ENCODE measurements at places on chromosomes 6 and 20.

DNA sequence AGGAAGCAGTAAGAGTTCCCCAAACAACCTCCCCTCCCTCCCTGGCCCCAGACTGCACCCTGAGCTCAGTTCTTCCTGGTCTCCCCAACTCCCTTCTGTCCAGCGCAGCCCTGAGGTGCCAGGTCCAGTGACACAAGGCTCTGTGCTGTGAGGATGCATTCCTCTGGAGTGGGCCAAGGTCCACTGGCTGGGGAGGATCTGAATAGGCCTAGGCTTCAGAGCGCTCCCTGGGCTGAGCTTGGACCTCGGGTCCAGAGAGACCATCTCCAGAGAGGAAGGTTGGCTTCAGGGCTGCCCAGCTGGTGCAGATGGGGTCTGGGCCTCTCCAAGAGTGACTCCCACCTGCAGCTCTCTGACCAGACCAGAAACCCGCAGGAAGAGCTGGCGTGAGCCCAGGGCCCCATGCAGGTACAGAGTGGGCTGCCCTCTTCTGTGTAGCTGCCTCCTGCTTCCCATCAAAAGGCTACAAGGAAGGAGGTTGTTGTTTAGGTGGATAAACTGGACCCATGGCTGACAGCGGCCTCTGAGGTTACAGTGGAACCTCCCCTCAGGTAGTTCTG is 52.3 kb upstream of the MLN start:
- DNase-seq = no peak

DNA sequence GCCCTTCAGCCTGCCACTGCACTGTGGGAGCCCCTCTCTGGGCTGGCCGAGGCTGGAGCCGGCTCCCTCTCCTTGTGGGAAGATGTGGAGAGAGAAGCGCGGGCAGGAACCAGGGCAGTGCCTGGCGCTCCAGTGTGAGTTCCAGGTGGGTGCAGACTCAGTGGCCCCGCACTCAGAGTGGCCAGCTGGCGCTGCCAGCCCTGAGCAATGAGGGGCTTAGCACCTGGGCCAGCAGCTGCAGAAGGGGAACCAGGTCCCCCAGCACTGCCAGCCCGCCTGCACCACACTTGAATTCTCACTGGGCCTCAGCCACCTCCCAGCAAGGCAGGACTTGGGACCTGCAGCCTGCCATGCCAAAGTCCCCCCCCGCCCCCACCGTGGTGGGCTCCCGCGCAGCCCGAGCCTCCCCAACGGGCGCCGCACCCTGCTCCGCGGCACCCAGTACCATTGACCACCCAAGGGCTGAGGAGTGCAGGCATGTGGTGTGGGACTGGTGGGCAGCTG is 205.9 kb downstream of the CLVS2 start:
- DNase-seq = no peak

- DNase-seq = no peak
Measured at GRCh38 chr6:37038292-37039198, 33.1 kb downstream of the FGD2 start.

DNA sequence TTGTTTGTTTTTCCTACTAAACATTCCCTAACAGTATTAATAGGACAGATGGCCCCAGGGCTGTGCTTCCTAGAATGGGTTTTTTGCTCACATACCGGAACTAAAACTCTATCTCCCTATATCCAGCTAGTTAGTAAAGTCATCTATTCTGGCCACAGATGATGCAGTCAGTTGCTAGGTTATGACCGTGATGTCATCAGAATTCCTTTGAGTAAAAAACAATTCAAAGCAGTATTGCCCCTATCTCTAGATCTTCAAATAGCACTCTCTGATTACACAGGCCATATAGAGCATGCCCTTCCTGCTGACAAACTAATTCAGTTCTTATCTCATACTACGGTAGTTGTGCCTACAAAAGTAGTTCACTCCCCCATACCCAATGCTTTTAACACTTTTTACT is 17.9 kb upstream of the ZNF451 start:
- DNase-seq = no peak

- no peak for DNase-seq
Measured at GRCh38 chr6:152351110-152351509, 286.1 kb downstream of the SYNE1 start.

DNA sequence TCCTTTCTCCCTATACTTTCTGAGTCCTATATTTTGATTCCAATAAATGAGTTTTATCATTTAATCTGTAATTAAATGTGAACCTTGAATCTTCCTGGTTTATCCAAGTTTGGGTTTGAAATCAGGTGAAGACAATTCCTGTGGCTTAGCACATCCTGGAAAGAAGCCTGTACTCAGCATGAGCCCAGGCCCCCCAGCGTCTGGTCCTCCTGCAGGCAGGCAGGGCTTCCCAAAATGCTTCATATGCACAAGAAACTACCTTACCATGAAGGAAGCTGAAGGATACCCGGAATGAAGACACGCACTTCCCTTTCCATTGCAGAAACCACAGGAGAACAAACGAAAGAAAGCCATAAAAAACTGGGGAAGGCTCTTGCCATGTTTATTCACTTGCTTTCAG is 157.4 kb upstream of the PDE10A start:
- no peak for DNase-seq

DNA sequence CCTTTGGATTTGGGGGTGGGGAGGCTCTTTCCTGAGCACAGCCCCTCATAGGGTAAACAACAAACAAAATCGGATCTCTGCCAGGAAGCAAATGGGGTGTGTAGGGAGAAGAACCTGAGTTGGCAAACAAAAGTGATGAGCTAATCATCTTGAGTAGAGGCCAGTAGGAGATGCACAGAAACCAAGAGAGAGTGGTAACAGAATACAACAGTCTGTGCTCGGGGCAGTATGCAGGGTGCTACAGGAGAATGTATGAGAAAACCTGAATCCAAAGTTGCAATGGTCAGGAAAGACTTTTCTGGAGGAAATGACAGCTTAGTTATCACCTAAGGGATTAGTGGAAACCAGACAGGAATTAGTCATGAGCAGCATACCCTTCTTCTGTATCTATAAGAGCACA is 177.8 kb downstream of the CDKAL1 start:
- DNase-seq = no peak

DNA sequence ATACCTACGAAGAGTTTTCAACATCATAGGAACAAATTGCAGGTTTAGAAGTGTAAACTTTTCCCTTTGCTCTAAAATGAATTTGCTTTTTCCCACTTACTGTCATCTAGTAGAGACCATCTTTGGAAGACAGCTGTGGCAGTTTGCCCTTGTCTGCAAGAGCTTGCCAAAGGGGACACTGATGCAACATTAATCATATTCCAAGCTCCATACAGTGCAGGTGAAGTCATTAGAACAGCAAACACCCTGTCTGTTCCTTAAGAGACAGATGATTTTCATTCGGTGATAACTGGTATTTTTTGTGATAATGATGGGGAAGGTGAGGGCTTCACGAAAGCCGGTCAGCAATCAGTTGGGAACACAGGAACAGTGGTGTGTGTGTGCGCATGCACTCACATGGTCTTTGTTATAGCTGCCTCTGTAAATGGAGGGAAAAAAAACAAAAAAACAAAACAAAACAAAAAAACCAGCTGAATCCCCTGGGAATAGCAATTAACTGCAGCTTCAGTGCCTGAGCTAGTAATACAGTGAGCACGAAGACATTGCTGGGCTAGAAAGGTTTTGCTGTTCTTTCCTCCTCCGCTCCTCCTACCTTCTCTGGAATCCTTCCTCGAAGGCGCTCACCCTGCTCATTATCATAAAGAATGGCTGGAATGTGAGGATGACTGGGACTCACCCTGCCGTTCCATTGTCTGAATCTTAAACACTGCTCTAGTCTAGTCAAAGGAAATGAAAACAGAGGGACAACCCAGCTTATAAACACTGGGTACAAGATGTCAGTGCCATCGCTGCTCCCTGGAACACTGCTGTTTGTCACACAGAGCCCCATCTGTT is 35.2 kb upstream of the KIF13A start:
- DNase-seq = no peak

Data from Kasumi-1 (cell line).